Sigmoid colon (tissue), 7 donors: ENCODE measurements at places on chromosomes 12 and 14. TPM values are rescaled to one million over a fixed set of nuclear protein-coding genes. Genes with fewer than 3 reads are reported as not detected.

TAS2R8 gene
- total RNA-seq: not detected

RBMS2 gene
- 22.0 TPM for total RNA-seq

PAX9 gene
- total RNA-seq: 1.1 TPM

STAC3 gene
- 0.41 TPM for total RNA-seq

CAPRIN2 gene
- total RNA-seq: 42.9 TPM
